ENCODE measurements at places on chromosomes 2 and 18. TPM values are rescaled to one million over a fixed set of nuclear protein-coding genes. Genes with fewer than 3 reads are reported as not detected.

GRCh38 chr2:224252631-224253030 is 149.3 kb downstream of the FAM124B start:
- no peak for DNase-seq

DNA sequence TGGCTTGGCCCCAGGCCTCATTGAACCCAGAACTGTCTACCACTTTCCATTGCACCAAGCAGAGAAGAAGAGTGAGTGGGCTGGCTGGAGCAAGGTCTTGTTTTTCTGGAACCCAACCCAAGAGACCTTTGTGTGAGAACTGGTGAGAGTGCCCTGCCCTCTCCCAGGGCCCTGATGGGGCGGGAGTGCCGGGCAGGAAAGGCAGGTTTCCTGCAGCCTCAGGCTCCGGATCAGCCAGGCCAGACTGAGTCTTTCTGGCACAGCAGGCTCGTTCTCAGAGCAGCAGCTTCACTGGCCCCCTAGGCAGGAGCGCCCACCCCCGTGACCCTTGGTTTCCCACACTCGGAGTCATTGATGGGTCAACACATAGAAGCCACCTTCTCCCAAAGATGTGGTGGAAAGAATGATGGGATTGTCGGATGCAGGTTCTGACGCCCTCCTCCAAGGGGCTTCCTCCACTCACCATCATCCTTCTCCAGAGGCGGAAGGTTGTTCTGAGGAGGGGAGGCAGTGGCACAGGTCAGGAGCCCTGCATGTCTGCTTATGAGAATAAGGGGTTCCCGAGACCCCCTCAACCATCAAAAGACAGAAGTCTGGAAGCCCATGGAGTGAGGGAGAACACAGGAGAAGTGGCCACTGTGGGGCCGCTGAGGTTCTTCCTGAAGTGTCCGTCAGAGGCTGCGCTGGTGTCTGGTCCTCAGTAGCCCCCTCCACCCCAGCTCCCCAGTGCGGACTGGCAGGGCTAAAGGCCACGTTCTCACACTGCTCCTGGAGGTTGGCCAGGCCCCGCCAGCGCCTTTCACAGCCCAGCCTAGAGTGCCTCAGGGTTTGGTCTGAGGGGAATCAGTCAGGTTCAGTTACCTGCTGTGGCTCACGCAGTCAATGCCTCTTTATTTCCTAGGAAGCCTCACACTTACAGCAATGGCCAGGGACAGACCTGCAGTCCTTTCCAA is 62.8 kb upstream of the LAPTM4A start:
- no peak for DNase-seq

- no peak for DNase-seq
These were observed 115.7 kb downstream of the MYCN start for GRCh38 chr2:16055848-16056580.

Gene TUBB8B
- total RNA-seq, result not detected

- DNase-seq, result no peak
These were observed 153.6 kb downstream of the NCKAP5 start for GRCh38 chr2:133414486-133415209.

DNA sequence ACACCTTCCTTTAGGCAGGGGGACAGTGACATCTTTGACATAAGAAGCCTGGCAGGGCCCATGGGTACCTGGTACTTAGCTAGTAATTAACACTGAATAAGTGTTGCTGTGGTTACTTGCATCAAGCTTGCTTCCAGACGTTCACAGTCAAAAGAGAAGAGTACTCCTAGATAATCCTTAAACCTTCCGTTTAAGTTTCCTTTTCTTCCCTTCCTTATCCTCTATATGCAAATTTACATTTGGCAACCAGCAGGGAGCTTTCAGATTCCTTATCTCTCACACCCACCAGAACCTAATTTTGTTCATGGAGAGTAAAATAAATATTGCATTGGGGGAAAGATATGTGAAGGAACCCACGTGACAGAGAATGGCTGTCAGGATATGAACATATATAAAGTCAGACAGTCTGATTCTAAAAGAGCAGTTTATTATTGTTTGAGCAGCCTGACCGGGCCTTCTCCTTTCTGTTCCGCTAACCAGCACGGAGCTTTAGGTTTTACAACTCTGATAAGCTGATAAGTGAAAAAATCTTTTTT is 7.8 kb upstream of the RAB31 start:
- DNase-seq, result no peak

DNA sequence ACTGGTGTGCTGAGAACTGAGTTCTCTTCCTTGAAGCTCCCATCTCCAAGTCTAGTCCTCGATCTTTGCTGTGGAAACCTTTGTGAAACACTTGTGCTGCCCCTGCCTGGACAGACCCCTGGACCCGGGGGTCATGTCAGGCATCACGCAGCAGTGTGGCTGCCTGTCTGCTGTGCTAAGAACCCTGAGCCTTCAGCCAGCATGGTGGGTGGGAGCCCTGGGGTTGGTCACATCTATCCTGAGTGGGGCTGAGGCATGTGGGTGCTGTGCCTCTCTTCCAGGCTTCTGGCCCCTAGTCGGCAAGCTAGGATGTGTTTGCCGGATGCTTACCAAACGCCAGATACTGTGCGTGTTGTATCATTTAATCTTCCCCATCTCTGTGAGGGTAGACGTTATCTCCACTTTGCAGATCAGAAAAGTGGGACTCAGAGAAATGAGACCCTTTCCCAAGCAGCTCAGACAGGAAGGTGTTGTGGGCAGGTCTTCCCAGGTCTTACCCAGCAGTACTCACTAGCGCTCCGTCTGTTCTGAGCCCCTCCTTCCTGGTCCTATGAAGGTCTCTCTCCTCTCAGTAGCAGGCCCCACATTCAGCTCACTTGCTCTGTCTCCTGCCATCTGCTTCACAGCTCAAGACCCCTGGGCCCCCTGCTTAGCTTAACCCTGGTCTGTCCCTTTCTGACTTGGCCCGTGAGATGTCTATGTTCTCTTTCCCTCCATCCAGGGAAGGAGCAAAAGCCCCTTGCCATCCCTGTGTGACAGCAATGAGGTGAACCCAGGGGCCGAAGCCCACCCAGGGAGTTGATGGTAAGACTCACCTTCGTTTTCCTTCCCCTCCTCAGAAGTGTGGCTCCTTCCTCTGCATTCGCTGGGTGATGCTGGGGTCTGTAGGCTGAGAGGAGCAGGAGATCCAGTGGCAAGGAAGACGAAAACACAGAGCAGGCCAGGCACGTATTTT is 242.8 kb downstream of the FAM210A start:
- no peak for DNase-seq

- no peak for DNase-seq
These were observed 639.1 kb upstream of the SLC39A10 start for GRCh38 chr2:195017890-195018289.

GRCh38 chr2:229661478-229661877 is 52.9 kb downstream of the DNER start:
- DNase-seq, result no peak

GRCh38 chr2:112547333-112547732 is 5.1 kb downstream of the POLR1B start:
- no peak for DNase-seq

- no peak for DNase-seq
These were observed 10.4 kb downstream of the EN1 start for GRCh38 chr2:118837067-118837466.

- no peak for DNase-seq
These were observed 121.4 kb upstream of the COPS8 start for GRCh38 chr2:236964291-236964690.

- no peak for DNase-seq
These were observed 336.3 kb upstream of the NRXN1 start for GRCh38 chr2:51368250-51368649.

DNA sequence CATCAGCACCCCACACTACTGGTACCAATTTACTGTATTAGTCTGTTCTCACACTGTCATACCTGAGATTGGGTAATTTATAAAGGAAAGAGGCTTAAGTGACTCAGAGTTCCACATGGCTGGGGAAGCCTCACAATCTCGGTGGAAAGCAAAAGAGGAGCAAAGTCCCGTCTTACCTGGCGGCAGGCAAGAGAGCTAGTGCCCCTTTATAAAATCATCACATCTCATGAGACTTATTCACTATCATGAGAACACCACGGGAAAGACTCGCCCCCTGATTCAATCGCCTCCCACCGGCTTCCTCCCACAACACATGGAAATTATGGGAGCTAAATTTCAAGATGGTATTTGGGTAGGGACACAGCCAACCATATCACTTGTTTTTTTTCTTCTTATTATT is 717.2 kb downstream of the TRIB2 start:
- no peak for DNase-seq

GRCh38 chr2:3131636-3132326 is 245.8 kb downstream of the EIPR1 start:
- DNase-seq, result no peak

Gene RETREG2
- total RNA-seq, result 59.6 TPM

GRCh38 chr2:359047-359446 is 71.2 kb upstream of the ALKAL2 start:
- DNase-seq, result no peak

DNA sequence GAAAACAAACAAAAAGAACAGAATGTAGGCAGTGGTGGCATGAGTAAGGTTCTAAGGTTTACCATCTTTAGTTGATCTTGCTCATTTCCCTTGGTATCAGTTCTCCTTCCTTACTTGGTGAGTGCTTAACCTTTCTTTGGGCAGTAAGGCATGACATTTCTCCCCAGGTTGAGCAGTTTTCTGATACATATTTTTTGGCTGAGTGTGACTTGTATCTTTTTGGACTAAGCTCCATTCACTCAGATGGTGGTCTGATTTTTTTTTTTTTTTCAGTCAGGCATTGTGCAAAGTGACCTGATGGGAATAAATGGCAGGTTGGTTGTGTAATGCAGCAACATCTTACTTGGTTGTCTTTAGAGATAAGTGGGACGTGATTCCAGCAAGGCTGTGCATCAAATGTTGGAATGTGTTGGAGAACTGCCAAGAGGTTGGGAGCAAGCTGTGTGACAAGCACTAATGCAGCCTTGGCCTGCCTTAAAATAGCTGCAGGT is 15.1 kb downstream of the SPTBN1 start:
- DNase-seq, result peak; percentile 51

GRCh38 chr2:122831649-122832048 is 1076.2 kb downstream of the TSN start:
- peak; percentile 13 for DNase-seq

DNA sequence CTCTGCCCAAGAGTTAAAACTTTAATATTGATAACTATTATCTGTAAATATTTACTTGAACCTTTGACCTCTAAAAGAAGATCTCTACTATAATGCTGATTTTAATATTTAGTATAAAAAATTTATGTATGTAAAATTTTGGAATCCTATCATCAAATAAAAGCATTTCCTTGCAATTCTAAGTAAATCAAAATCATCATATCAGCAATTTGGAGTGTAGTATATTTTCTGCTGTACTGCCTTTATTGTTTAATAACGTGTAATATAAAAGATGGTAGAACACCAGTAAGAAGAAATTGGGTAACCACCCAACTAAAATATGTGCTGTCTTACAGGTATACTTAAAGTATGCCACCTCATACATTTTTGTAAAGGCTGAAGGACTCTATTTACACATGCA is 94.6 kb downstream of the TLK1 start:
- no peak for DNase-seq

DNA sequence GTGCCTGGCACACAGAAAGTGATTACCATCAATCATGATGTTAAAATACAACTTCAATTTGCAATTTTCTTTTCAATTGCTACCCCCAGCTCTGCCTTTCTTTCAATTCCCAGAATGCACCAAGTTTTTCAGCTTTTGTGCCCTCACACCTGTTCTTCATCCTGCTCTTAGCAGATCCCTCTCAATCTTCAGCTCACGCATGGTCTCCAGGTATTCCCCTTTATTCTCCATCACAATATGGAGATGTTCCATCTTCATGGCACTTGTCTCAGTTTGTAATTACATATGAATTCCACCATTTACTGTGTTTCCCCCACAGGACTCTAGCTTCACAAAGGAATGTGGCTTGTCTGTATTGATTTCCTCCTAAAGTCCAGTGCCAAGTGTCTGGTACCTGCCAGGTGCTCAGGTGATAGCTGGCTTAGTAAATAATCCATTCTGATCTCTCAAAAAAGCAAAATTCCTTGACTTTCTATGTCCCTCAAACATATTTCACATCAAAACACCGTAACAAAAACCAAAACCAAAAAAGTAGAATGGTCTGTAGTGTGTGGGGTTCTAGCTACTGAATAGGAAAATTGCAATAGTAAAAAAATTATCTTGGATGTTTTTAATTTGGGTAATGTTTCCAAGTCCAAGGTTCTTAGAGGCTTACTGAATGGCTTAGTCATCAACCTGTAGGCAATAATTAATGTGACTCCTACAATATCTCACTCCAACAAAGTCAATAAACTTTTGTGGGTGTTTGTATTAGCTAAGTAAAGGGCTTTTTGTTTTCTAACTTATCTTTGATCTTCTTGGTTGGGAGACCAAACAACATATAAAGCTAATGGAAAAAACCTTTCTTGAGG is 2.9 kb upstream of the INSIG2 start:
- no peak for DNase-seq

DNA sequence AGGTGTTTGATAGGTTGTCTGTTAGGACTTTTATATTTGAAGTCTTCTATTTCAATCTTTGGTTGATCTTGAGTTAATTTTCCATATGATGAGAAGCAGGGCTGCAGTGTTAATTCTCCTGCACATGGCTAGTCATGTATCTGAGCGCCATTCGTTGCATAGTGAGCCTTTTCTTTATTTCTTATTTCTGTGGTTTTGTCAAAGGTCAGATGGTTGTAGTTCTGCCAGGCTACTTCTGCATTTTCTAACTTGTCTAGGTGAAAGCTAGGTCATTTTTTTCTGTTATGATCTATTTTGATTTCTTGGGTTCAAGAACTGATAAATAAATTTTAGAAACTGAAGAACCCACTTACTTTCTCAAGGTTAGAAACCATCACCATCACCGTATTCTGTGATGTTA is 56.7 kb downstream of the CCDC74A start:
- DNase-seq, result no peak

GRCh38 chr2:221571025-221571550 is 1.0 kb downstream of the EPHA4 start:
- no peak for DNase-seq

Gene FAM124B
- total RNA-seq, result not detected

- DNase-seq, result no peak
These were observed 263.1 kb upstream of the ID2 start for GRCh38 chr2:8418721-8419120.

DNA sequence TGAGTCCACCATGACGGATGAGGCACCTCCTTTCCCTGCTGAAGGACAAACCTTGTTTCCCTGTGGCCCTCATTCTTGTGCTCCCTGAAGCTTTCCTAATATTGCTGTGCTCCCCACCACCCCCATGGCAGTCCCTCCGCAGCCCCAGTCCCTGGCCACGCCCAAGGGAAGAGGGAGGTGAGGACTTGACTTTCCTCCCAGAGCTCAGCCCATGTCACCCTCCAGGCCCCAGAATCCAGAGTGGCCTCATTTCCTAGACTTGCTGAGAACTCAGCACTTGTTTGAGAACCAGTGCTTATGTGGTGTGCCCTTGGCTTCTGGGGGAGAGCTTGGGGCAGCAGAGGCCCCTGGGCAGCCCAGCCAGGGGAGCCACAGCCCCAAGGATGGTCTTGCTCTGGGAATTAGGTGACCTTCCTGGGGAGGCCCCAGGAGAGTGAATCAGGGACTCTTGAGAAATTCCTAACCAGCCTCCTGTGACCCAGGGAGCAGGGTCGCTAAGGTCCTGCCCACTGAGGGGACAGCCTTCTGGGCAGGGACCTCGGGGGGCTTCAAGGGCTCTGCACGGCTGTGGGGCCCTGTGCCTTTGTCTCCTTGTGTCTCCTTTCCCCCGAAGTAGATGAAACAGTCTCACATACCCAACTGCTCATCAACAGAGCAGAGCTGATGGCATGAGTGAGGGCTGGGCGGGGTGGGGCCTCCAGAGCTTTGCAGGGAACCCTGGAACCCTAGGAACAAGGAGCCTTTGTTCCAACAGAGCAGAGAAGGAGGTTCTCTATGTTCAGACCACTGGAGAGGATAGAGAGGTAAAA is 27.9 kb downstream of the PSD4 start:
- no peak for DNase-seq

- peak; percentile 29 for DNase-seq
These were observed 1.3 kb downstream of the ING5 start for GRCh38 chr2:241703032-241703604.

- DNase-seq, result peak; percentile 10
These were observed 537.4 kb downstream of the CPS1 start for GRCh38 chr2:211093743-211094303.
